ENCODE measurements at places on chromosomes 7 and 10. TPM values are rescaled to one million over a fixed set of nuclear protein-coding genes. Genes with fewer than 3 reads are reported as not detected.

DNA sequence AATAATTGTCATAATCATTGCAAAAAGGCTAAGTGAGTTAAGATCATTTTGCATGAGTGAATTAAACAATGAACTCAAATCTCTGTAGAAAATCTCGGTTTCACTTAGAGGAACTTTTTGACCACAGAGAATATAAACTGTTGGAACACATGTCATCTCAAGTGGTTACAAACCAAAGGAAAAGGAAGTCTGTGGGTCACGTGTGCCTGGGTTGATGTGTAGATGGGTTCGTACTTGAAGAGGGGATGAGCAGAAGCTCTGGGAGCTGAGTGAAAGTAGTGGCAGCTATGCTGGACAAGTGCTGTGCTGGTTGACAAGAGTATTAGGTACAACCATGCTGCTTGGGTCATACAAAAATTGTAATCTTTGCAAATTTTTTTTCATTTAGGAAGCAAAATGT lies 35.0 kb downstream of the GLRX3 start:
- DNase-seq = no peak

Gene PHKG1
- total RNA-seq = 4.3 TPM

DNA sequence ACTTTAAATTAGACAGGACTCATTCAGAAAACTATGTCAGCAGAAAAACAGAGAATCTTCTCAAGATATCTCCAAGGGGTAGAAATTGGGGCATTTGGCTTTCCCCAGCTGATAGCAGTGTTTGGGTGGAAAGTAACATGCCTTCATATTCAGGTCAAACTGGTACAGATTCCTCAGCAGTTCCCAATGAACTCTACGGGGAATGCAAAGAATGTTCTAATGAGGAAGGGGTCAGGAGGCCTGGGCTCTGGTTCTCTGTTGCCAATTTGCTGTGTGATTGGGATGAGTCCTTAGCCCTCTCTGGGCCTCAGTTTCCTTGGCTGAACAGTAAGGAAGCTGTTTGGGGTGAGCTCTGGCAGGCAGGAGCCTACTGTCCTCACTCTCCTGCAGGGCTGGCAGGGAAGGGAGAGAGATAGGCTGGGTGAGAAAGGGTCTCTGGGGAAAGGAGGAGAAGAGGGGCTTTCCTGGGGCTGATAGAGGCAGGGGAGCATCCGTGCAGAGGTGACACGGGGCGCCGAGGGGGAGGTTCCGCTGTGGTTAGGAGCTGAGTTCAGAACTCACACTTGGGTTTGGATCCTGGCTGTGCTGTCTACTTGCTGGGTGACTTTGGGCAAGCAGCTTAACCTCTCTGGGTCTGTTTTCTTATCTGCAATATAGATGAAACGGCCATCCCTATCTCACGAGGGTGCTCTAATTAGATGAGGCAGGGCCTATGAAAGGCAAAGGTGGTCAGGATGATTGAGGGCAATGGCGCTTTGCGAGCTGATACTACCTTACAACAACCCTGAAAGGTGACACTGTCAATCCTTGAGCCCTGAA lies 45.1 kb downstream of the SPOCK2 start:
- no peak for DNase-seq

Gene ASB10
- not detected for total RNA-seq

- DNase-seq = no peak
Measured at GRCh38 chr7:153640586-153640985, 411.6 kb upstream of the DPP6 start.

- no peak for DNase-seq
Measured at GRCh38 chr7:147014286-147014955, 897.8 kb downstream of the CNTNAP2 start.

GRCh38 chr10:76198287-76199035 lies 767.0 kb downstream of the LRMDA start:
- no peak for DNase-seq

DNA sequence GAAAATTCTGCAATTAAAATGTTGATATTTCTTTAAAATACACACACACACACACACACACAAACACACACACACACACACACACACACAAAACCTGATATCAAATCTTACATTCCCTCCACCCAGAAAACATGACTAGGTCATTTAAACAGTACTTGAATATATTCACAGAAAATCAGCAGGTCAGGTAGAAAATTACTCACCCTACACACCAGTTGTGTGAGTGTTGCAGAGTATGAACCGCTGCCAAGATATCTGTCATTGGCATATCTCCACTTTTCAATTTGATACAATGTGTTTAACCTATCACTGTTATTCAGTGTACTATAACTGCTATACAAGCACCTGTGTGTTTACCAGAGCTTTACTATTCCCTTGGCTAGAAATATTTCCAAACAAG lies 283.6 kb upstream of the LRRTM3 start:
- DNase-seq = no peak

DNA sequence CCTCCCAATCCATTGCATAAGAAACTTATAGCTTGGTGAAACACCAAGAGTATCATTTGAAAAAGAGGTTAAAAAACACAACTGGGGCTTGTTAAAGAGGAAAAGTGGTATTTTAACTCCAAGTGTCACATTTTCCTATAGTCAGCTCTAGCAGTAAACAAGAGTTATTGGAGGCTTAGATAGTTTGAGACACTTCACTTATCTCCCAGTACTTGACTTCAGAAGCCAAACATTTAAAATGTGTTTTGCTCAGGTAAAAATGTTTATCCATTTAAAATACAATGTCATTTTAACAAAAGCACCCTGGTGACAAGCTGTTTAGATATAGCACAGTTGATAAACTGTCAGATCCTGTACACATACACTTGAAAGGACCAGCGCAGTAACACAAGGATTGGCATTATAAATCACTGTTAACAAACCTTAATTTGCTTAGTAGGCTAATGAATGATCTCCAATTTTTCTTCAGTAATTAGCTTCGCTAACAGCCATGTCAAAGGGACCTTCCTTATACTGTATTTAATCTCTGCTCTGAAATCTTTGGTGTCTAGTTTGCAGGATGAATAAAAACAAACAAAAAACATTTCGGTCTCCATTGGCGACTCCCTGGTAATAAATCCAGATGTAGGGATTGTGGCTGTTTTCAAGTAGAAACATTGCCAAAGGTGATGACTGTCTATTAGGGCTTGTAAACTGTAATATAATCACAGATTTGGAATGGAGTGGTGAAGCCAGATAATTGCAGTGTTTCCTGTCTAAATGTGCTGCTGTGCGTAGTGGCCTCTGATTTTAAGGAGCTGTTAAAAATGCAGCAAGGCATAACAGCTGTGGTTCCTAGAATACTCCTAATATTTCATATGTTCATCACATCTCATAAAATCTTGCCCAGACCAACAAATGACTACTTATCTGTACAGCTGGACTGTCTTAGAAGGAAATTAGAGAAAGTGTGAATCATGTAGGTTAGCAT lies 545.1 kb downstream of the AUTS2 start:
- no peak for DNase-seq

- DNase-seq = peak; percentile 83
Measured at GRCh38 chr10:132518572-132519381, 18.8 kb upstream of the INPP5A start.

GRCh38 chr10:49398000-49398861 lies 2.3 kb upstream of the DRGX start:
- no peak for DNase-seq

GRCh38 chr10:32104622-32105509 lies 48.6 kb upstream of the KIF5B start:
- no peak for DNase-seq

- no peak for DNase-seq
Measured at GRCh38 chr7:158356454-158356853, 231.2 kb downstream of the PTPRN2 start.

Gene PHTF2
- 54.5 TPM for total RNA-seq

- DNase-seq = no peak
Measured at GRCh38 chr10:121449482-121449924, 148.7 kb downstream of the FGFR2 start.

DNA sequence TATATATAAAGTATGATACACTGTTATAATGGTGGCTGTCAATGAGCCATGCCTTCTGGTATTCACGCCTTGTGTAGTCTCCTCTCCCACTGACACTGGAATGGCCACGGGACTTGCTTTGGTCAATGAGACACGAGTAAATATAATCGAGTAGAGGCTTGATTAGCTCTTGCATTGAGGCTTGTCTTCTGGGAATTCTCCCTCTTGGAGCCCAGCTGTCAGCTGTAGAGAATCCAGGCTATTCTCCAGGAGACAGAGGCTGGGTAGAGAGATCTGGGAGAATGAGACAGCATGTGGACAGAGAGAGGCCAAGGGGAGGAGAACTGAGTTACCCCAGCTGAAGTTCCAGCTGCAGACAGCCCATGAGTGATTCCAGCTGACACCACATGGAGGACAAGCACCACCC lies 25.2 kb upstream of the PLCE1 start:
- no peak for DNase-seq

- DNase-seq = no peak
Measured at GRCh38 chr7:135994466-135995205, 17.5 kb upstream of the MTPN start.

Gene CNPY1
- 0.40 TPM for total RNA-seq

Gene RNF133
- 3.3 TPM for total RNA-seq

DNA sequence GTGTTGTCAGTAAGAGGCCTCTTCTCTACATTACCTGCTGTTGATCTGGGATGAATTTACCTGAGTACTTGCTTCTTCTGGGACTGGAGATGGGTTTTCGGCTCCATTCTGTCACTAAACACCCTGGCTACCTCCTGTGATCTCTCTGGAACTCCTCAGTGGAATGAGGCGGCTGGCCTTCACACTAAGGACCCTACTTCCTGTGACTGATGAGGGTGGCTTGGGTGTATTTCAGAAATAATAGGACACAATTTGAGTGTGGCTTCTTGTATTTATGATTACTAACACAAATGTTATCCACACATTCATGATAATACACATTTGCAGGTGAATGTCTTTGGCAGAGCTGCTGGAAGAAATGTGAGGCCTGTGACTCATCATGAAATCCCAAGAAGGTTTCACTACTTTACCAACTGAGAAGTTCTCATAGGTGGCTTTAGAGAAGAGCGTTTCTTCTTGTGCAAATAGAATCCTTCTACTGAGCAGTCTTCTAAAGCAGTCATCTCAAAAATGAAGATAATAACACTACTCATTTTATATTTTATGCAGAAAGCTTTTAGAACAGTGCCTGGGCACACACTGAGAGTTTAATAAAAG lies 21.3 kb upstream of the EVX1 start:
- DNase-seq = no peak

DNA sequence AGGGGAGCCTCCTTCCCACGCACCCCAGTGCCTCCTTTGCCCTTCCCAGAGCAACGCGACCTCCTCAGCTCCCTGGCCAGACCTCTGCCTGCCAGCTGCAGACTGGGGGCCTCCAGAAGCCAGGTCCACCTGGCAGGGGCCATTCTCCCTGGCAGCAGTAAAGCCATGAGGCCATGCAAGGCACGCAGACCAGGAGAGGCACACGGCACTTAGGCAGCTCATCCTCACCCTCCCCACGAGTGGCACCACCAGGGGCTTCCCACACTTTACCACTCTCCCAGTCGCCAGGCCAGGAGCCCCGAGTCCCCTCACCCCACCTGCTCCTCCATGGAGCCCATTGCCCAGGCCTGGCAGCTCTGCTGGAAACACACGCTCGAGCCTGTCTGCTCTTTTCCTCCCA lies 85.4 kb downstream of the PROSER2 start:
- DNase-seq = no peak

DNA sequence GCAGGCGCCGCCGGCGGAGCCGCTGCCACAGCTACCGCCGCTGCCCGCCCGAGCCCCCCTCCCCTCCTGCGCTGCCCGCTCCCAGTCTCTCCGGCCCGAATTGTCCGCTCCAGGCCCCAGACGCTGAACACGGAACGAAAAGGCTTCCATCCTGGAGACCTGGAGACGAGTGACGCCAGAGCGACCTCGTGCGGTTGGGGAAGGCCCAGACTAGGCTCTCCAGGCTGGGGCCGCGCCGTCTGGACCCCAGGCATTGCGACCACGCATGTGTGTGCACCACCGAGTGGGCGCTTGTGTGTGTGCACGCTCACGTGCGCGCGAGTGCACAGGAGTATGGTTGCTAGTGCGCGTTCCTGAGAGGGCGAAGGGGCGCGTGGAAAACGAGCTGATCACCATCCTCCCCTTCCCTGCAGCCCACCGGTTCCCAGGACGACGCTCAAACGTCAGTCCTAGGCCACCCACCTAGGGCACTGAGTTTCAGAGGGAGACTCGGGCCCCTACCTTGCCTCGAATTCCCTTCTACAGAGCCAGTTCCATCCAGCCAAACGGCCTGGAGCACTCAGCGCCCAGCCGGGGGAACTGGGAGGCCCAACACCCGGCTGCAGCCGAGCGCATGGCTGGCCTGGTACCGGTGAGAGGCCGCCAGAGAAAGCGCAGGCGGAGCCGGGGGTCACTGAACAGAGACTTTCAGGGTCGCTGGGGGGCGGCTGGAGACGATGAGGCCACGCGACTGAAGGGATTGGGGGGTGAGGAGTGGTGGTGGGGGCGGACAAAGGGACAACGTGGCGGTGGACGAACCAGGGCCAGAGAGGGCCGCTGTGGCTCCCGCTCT lies 11.6 kb downstream of the LBX1 start:
- DNase-seq = no peak

DNA sequence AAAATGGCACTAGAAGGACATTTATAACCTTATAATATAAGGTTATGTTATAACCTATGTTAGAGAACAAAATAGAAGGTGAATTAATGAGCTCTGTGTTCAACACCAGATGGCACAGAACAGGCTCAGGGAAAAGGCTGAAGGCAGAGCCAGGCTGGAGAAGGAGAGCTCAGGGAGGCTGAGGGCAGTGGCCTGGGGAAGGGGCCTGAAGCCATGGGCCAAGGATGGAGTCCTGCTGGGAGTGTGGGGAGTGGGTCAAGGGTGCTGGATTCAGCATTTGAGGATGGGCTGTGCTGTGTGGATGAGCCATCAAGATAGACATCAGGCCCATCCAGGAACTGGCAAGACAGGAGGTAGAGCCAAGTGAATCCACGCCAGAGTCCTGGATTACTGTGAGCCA lies 218.8 kb downstream of the ZNF248 start:
- DNase-seq = no peak

GRCh38 chr7:46814516-46815250 lies 767.2 kb downstream of the TNS3 start:
- DNase-seq = no peak

Gene FOXI2
- total RNA-seq = 0.83 TPM

- DNase-seq = no peak
Measured at GRCh38 chr7:85322252-85322651, 135.4 kb upstream of the SEMA3D start.

Gene SHTN1
- total RNA-seq = 26.1 TPM

DNA sequence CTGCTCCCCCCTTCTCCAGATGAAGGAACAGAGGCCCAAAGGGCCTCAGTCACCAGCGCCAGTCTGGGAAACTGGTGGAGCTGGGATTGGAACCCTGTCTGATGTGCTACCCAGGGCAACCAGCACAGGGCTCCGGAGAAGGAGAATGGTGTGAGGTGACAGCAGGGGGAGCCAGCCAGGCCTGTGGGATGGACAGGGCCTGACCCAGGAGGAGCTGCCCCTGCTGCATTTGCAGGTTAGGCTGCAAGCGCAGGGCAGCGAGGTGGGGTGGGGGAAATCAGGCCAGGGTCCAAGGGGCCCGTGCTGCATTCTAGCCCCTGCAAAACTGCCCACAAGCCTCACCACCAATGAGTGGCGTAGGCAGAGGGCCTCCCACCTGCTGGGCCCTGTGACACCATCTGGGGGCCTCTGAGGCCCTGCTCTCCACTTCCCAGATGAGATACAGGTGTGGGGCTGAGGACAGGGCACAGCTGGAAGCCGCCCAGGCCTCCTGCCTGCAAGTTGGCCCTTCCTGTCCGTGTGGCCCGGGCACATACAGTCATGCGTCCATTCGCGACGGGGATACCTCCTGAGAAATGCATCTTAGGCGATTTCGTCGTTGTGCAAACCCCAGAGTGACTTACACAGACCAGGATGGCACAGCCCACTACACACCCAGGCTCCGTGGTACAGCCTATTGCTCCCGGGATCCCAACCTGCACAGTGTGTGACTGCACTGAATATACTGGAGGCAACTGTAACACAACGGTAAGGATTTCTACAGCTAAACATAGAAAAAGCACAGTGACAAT lies 45.3 kb downstream of the RASGEF1A start:
- peak; percentile 47 for DNase-seq

All from Peyer's patch (tissue), 4 donors.